Activated CD4-positive, alpha-beta memory T cell treated with anti-CD3 and anti-CD28 coated beads, Interleukin-2, amount 10 ng/mL, durations not matched to agents 7 days and 5 days (primary cell): ENCODE measurements at places on chromosomes 11 and 22. TPM values are rescaled to one million over a fixed set of nuclear protein-coding genes. Genes with fewer than 3 reads are reported as not detected.

DNA sequence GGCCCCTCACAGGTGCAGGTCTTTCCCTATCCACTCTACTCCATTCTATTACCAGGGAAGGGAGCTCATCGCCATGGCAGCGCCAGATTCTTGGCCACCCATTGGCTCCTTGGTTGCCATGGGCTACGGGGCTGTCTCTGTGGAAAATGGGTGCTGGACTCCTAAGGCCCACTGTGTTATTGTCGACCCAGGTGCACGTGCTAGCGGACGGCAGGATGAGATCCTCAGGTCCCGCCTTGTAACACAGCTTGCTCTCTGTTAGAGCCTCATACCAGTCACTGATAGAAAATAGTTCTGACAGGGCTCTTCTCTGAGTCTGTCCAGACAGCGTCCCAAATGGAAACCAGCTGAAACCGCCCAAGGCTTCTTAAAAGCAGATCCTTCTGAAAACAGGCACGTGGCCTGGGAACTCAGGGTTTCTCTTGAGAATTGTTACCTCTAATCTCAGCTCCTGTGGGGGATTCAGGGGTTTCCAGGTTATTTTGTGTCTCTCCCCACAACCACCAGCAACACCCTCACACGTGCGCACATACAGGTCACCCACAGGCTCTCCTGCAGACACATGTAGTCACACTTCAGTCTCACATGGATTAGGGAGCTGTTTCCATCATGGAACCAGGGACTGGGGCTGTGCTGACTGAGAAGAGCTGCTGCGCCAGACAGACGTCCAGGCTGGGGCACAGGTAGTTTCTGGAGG lies 1.5 kb downstream of the TUB start:
- H3K27ac ChIP-seq, result no peak overlapping the region
- no peak overlapping the region for H3K4me3 ChIP-seq
- no peaks in the 10 kb centered on the region for H3K4me1 ChIP-seq

BIK gene
- 2.6 TPM for total RNA-seq

DNA sequence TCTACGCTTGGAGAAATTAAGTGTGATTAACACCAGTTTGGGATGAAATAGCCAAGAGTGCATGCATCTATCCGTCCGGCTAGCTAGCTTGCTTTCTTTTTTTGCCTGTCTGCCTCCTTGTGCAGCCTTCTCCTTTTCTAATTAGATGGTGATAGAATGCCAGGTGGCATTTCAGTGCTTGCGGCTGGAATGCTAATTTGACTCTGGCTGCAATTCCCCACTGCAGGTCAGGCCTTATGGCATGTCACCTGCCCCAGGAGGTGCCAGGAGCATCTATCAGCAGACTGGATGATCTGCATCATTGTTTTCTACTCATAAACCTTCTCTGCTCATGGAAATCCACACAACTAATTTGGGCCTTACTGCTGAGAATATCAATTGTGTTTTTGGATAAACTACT lies 51.1 kb upstream of the CABP7 start:
- H3K4me3 ChIP-seq, result no peak overlapping the region
- no peak overlapping the region for H3K27ac ChIP-seq
- DNase-seq, result no peak
- peaks cover 33% of the 10 kb centered on the region for H3K36me3 ChIP-seq

- H3K27me3 ChIP-seq, result no peaks in the 10 kb centered on the region
- H3K36me3 ChIP-seq, result peaks cover 2% of the 10 kb centered on the region
- no peak overlapping the region for H3K4me3 ChIP-seq
- DNase-seq, result no peak
Measured at GRCh38 chr11:95891423-95892170, 32.3 kb downstream of the MTMR2 start.
